ENCODE measurements at places on chromosomes 3 and 15.

- DNase-seq = no peak
Observed at GRCh38 chr3:29764041-29764440, 483.2 kb downstream of the RBMS3 start.

DNA sequence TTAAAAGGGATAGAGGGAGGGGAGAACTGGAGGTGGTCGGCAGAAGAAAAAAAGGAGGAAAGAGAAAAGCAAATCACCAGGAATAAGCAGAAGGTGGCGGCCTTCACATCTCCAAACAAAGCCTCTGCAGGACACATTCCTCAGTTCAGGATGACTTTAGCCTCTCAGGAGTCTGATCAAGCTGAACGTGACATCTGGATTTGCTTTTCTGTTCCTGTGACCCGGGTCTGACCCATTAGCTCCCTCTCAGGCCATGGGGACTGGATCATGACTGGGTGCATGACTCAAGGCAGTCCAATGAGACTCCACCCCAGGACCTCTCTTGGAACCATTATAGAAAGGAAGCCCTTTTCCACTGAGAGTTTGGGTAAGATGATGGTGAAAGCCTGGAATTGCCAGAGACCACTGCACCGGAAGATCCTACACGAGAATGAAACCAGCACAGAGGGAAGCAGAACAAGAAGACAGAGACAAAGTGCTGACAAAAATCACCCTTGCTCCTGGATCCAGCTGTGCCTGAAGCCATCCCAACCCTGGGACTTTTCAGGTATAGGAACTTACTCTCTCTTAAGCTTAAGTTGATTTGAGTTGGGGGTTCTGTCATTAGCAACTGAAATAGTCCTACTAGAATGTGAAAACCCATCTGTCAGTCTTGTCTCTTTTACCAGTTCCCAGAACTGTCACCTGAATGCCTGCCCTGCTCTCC lies 45.4 kb upstream of the RAD18 start:
- DNase-seq = no peak

DNA sequence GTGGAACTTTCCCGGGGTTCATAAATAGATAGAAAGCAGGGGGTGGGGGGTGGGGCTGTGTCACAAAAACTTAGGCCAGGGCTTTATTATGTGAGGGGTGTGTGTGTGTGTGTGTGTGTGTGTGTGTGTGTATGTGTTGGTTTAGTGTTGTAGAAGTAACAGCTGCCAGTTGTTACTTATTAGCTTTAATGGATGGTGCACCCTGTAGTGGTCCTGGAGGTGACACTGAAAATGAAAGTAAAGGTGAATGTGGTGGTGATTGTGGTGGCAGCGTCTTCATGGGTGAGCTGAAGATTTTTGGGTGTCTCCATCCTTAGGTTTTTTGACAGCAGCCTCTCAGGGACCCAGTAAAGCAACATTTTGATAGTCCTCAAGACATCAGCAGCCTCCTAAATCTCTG lies 449.9 kb downstream of the PDCD6IP start:
- no peak for DNase-seq

GRCh38 chr15:38297623-38298388 lies 45.2 kb downstream of the SPRED1 start:
- no peak for DNase-seq
